ENCODE measurements at places on chromosomes 12 and 14.

- no peak for DNase-seq
Measured at GRCh38 chr12:5944053-5944452, 1.0 kb downstream of the ANO2 start.

DNA sequence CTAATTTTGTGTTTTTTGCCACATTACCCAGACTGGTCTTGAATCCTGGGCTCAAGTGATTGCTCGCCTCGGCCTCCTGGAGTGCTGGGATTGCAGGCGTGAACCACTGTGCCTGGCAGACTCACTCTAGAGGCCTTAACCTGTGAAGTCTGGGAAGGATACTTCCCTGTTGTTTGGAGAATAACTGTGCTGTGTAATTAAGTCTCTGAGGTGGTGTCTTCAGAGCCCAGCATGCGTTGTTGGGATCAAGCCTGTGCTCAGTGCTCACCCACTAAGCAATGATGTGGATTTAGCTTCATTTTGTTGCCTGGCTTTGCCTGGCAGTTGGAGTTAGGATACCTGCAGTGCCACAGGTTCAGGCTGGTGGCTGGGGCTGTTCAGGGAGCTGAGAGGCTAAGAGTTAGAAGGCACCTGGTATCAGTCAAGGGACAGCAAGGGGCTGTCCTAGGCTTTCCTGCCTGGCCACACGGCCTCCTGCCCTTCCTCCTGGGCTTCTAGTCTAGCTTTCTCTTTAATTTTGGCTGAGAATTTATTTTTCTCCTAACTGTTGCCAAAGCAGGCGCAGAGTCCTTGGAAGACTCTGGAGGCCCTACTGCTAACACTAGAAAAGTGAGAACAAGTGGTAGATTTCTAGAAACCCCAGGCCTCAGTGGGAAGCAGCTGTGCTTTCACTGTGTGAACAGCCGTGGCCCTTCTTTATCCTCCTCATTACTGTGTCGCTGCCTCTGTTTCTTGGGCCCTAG, 38.5 kb downstream of the EP400 start:
- DNase-seq = no peak

DNA sequence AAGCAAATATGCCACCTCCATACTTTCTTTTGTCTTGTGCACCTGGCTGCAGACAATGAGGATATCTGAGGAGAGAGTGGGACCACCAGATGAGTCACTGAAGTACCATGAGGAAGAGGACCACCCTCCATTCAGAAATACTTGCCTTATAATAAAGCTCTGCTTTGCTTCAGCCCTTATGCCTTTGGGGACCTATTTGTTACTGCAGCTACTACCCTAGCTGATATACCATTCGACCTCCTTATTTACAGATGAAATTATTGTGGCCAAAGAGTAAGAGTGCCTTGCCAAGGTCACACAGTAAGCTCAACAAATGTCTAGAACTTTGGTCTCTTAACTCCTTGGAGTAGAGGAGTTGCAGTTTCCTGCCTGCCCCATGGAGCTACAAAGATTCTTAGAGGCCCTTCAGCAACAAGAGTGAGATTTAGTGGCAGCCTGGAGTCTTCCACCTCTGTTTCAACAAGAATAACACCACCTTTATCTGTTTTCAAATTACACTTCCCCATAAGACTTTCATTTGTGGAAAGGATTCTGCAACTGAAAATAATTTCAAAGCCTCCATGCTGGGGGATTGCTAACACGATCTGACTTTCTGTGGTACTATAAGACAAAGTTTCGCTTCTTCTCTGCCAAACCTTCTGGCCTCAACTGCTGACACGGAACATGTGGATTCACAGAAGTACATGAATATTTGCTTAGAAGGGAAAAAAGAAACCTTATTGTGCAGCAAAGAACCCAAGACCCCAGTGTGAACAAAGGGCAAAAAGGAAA, 3.6 kb downstream of the CMKLR1 start:
- DNase-seq = no peak

- DNase-seq = peak; percentile 56
Measured at GRCh38 chr12:114611145-114612018, 72.6 kb downstream of the TBX3 start.

DNA sequence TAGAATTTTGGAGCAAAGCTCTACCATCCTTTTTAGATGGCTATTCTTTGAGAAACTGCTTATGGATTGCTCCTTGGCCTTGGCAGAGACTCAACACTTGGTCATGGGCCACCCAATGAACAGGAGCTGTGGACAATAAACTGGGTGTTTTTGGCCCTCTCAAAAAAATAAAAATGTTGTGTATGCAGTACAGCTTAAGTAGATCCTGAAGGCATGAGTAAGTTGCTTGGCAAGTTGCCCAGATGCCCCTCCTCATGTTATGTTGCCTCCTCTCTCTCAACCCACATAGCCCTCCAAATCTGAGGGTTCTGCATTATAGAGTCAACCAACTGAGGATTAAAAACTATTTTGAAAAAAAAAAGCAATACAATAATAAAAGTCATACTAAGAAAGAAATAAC, 124.9 kb downstream of the ATP23 start:
- DNase-seq = no peak

- DNase-seq = no peak
Measured at GRCh38 chr14:57492859-57493258, 798 bp downstream of the CCDC198 start.

GRCh38 chr12:120726961-120727360, 1.3 kb downstream of the ACADS start:
- no peak for DNase-seq

GRCh38 chr14:101088395-101088667, 184.8 kb upstream of the RTL1 start:
- no peak for DNase-seq

GRCh38 chr14:59274991-59275391, 86.5 kb downstream of the DAAM1 start:
- no peak for DNase-seq

GRCh38 chr14:66174453-66174891, 311.7 kb upstream of the CCDC196 start:
- DNase-seq = no peak

DNA sequence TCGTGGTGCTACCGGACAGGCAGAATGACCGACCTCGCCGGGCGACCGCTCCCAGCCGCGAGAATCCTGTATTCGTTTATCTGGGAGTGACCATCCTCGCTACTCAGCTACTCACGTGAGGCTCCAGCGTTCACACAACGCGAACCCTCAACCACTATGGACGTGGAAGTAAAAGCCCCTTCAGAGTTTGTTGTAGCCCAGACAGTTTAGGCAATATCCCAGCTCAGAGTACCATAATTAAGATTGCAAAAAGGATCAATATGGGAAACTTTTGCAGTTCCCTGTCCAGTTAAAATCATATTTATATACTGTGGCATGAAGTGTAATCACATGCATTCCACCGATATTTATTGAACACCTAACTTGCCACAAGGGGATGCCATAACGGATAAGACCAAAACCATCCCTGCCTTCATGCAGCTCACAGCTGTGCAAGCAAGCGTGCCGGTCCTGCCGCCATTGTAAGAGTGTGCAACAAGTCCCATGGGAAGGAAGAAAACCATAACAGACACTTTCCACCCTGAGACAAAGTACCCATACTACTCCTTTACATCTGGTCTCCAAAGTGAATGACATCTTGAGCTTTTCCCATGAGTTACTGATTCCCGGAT, 938 bp upstream of the MAX start:
- no peak for DNase-seq

DNA sequence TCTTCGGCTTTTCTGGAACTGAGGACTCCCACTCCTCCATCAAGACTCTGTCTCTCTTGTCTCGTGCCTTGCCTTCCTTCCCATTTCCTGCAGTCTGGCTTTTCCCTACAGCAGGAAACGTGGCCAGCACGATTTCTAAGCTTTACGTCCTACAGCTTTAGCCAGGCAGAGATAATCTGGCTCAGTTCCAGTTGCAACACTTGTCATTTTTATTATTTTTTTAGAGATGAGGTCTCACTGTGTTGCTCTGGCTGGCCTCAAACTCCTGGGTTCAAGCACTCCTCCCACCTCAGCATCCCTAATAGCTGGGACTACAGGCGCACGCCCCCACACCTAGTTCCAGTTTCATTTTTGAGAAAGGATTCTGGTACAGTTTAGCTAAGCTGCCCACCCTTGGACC, 19.9 kb downstream of the CALM1 start:
- no peak for DNase-seq

GRCh38 chr14:56854325-56854724, 44.0 kb upstream of the OTX2 start:
- DNase-seq = peak; percentile 97

DNA sequence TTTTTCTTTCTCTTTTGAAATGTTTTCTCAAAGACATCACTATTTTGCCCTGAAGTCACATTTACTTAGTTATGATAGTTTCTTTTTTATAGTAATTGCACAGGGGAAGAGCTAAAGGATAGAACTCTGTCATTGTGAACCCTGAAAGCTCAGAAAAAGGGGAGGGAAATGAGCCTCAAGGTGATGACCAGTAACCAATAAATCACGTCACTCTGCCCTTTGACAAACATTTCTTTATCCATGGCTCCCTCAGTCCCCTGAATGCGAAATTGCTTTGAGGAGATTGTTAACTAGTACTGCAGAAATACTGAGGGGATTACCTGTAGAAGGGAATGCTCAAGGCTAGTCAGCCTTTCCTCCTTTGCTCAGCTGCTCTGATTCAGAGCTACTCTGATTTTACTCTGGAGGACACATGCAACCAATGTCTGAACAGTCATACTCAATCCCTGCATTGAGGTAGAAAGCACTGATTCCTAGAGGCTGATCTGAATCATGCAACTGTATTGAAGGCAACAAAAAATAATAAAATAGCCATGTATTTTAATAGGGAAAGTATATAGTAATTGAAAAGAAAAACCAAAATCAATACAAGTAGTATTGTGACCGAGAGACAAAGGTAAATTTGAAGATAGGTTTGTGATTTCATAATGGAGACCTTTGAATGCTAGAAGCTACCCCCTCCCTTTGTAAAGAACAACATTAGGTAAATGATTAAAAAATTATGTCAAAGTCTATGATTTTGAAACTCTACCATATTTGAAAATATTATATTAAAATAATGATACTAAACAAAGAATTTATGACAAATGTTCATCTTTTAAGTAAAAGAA, 24.7 kb downstream of the SLCO1B1 start:
- no peak for DNase-seq

DNA sequence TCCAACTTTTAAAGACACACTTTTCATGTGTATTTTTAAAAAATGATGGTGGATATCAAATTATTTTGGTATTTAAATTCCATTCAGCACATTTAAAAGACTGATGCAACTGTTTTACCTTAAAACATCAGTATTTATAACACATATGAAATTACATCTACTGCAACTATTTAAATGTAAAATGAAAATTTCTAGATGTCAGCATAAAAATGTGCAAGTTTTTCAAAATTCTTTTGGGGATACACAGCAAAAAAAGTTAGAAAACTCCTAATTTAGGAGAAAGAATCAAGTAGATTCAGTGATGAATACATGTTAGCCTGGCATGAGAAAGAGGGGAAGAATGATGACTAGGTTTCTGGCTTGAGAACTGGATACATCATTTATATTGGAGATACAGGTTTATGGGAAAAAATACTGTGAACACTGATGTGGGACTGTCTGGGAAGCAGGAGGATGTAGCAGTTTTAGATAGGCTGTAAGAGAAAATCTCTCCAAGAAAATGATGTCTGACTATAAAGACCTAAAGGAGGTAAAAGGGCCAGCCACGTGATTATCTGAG, 9.2 kb downstream of the SOS2 start:
- DNase-seq = no peak

DNA sequence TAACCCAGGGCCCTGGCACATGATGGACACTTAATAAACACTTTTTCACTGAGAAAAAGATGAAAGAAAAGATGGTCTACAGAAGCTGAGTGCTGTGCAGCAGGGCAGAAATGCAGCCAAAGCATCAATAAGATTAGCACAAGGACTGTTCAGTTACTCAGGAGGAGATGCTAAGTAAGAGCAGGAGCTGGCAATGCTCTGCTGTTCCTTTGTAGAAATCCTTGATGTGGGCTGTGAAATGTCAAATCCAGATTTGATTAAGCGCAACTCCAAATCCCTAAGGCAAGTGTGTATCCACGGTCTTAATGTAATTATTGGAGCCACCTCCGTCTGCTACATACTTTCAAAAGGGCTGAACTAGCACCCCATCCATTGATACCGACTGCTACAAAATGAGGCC, 151.8 kb upstream of the BTG1 start:
- no peak for DNase-seq

DNA sequence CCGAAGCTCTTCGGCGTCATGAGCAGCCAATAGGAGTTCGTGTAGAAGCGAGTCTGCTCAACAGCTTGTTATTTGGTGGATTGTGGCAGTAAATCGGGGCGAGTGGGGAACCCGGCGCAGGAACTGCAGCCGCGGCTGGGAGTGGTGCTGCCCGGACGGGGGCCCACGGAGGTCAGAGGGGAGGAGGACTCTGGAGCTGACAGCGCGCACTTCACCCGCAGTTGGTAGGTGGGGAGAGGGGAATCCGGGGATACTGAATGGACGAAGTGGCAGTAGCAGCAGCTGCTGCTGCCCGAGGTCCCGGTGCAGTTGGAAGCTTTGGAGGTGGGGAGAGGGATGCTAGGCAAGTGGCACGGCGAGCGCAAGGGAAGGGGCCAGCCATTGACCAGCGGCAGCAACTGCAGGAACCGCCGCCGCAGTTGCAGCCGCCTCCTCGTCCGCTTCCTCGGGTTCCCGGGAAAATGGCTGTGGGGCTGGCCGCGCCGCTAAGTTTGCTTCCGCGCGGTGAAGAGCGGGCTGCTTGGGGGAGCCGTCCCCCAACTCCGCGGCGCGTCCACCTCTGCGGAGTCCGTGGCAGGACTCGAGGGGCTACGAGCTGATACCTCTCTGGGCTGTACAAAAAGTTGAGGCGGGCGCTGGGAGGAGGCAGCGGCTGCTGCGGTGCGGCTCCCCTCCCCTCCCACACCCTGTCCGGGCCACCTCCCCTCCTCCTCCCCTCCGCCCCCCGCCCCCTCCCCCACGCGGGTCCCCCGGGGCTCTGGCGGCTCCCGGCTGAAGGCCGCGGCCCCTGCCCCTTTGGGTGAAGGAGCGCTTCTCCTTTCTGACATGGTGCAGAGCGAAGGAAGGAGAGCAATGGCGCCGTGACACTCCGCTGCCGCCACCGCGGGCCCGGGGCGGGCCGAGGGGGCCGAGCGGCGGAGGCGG, at the start of gene ARID4A:
ARID4A (plus strand) TSS at position 79 of the 924 bp plus-strand sequence. CDS start 1,300 bp downstream, outside the sequence.
- peak; percentile 1 for DNase-seq

- DNase-seq = no peak
Measured at GRCh38 chr14:24876996-24877395, 173.0 kb downstream of the STXBP6 start.

GRCh38 chr14:66076176-66076575, 410.0 kb upstream of the CCDC196 start:
- DNase-seq = no peak

GRCh38 chr14:103020271-103021170, 36.8 kb downstream of the CDC42BPB start:
- DNase-seq = no peak

- no peak for DNase-seq
Measured at GRCh38 chr12:82627799-82628198, 58.9 kb upstream of the TMTC2 start.

- DNase-seq = no peak
Measured at GRCh38 chr12:75881920-75882319, 149.7 kb downstream of the PHLDA1 start.

DNA sequence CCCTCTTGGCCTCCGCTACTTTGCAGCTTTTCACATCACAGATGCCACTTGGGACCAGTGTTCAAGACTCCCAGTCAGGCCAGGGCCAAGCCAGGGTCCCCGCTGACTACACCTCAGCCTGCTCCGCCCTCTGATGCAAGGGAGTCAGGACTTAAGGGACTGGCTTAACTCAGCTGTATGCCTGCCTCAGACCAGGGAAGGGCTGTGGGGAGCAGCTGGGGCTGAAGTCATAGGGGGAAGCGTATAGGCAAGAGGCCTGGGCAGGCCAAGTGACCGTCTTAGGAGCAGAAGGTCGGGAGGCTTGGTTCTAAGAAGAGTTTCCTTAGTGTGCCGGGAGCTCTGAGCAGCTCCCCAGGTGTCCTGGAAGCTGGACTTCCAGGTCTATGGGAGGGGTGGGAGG, 21.9 kb downstream of the KDM2B start:
- no peak for DNase-seq

All from LNCaP clone FGC (cell line).